CD4-positive, alpha-beta T cell treated with Interleukin-12 subunit alpha and Interleukin-12 subunit beta, for 1 hour (primary cell): ENCODE measurements at places on chromosomes 16 and 17.
A peak's percentile ranks its signal among the peaks of the same experiment; 100 is the strongest.

DNA sequence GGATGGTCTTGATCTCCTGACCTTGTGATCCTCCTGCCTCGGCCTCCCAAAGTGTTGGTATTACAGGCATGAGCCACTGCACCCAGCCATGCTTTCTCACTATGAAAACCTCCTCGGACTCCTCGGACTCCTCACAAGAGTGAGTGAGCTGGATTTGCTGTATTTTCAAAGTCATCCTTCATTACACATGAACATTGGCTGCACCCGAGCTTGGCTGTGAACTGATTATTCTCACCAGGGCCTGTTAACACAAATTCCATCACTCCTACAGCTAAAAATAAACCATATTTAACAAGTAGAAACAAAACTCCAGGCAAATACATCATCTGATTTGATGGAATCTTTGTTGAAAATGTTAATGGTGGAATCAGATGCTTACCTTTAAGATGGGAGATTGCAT is 50.3 kb downstream of the PITPNC1 start:
- no peak for DNase-seq

DNA sequence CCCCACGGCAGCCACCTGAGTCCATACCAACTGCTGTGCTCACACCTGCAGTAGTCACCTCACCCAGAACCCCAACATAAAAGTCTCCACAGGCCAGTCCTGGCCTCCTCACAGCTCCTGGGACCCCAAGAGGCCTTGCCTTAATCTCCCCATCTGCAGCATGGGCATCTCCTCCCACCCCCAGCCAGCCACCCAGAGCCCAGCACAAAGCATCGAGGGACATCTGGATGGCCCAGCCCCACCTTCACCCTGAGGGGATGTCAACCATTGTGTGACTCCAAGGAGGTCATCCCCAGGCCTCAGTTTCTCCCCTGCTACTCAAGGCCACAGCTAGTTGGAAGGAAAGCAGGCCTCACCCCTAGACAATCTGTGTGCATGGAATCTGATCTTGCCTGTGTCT is 1775.3 kb downstream of the TP53TG3F start:
- no peak for DNase-seq

DNA sequence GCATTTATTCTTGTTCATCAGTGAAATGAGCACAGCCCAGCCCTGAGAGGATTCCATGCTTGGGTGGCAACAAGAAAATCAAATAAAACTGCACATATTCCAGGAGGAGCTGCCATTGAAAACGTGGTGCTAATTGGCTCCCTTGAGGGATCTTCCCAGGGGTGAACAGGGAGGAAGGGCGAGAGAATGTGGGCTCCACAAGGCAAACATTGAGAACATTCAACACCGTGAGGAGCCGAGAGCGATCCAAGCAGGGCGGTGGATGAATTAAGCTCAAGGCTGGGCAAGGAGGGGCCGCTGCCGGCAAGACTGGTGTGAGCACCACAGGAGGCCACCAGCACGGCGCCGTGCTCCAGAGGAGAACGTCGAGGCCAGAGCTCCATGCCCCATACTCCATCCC is 166.9 kb downstream of the C16orf95 start:
- no peak for DNase-seq

- DNase-seq, result no peak
These were observed 2.5 kb upstream of the AKAP10 start for GRCh38 chr17:19979917-19980770.

GRCh38 chr17:70115126-70115525 is 40.1 kb downstream of the KCNJ16 start:
- no peak for DNase-seq

- DNase-seq, result no peak
These were observed 10.1 kb upstream of the ERCC4 start for GRCh38 chr16:13909872-13910303.

DNA sequence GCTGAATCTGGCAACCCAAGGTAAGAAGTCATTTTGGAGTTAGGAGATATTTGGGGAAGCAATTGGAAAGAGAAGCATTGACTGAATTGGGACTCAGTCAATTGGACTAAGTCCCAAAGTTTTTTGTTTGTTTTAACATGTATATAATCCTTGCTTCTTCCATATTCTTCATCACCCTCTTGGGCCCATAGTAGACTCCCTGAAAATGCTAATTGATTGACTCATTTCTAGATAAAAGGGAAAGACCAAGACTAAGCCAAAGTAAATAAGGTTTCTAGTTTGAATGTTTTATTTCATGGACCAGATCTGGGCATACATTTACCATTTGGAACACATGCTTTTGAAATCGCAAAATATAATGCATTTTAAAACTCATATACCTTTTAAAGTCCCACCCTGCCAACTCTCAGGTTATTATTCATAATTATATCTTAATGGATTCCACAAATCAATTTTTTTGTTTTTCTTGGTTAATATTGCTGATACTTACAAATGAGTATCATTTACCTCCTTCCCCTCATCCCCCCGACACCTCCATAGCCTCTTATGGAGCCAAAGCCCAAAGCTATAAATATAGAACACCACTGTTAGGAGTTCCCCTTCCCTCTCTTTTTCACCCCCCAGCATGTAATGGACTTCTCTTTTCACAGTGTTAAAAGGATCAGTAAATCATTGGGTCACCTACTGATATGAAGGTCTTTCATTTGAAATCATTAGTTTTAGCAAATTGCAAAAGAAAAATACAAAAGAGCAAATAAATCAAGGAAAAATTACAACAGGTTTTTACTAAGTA is 674.0 kb upstream of the SOX9 start:
- no peak for DNase-seq

- peak; percentile 44 for DNase-seq
These were observed 1.5 kb downstream of the NDRG4 start for GRCh38 chr16:58501242-58502131.

DNA sequence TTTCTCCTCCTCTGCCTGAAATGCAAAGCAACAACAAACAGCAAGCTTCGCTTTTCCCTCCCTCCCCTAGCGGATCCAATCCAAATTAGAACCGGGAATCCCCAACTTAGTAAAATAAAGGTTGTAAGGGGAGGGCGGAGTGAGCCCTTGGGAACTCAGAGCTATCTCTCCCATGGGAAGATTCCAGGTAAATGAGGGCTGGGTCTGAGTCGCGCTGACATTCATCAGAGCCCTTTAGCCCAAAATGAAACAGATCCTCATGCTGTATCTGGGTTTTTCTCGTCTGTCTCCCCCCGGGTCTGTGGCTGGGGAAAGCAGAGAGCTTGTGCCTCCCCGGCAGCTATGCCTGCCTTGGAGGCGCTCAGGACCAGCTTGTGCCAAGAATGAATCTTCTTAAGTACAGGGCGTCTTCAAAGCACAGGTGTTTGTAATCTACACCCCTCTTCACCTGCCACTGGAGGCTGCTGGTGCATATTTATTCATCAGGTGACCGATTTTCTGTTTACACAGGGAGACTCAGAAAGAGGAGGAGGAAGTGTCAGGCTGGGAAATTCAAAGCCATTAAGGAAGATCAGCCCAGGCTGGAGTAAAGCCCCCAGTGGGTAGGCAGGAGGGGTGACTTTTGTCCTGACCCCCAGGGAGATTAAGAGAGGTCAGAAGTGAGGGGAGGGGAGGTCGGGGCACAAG is 55.0 kb upstream of the GSE1 start:
- DNase-seq, result peak; percentile 39

GRCh38 chr17:57953705-57954396 is 1.4 kb downstream of the CUEDC1 start:
- DNase-seq, result no peak

- DNase-seq, result no peak
These were observed 149.3 kb downstream of the MSI2 start for GRCh38 chr17:57405491-57406072.

DNA sequence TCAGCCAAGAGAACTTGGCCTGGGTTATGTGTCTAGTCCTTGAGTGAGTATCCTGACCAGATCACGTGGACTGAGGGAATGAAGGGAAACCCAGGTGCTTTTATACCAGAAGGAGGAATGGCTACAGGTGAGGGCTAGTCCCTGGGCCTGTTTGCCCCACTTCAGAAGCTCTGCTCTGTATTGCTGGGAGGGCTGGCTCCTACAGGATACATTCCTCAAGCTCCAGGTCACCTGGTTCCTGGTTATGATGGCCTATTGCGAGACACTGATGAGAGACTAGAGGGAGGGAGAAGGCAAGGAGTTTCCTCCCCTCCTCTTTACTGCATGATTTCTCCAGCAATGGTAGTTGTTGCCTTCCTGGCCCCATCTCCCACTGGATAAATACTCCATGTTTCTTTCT is 19.0 kb upstream of the SMG8 start:
- DNase-seq, result no peak

DNA sequence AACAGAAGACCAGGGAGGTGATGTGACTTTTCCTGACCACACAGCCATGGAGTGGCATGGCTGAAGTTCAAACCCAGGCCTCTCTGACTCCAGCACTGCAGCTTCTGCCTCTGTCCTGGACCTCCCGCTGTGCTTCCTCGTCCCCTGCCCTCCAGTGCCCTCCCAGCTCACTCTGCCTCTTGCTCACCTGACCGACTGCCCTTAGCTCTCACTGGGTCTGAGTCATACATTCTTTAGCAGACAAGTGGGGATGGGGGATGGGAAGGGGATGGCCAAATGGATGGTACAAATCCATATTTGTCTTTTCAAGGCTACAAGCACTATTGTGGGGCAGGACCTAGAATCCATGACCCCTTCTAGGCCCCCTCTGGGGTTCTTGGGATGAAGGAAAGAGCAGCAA is 33.0 kb downstream of the PITPNM3 start:
- no peak for DNase-seq

GRCh38 chr17:77453613-77454241 is 313.0 kb downstream of the SEC14L1 start:
- DNase-seq, result peak; percentile 62

- no peak for DNase-seq
These were observed 25.4 kb downstream of the MAP1LC3B start for GRCh38 chr16:87417528-87417910.

- DNase-seq, result no peak
These were observed 1.9 kb downstream of the NOD2 start for GRCh38 chr16:50695017-50696000.
